Osteoblast (primary cell): ENCODE measurements at places on chromosomes 3 and 15. TPM values are rescaled to one million over a fixed set of nuclear protein-coding genes. Genes with fewer than 3 reads are reported as not detected.

GRCh38 chr3:153158961-153159735, 2.9 kb upstream of the RAP2B start:
- no peak overlapping the region for H3K27ac ChIP-seq
- no peaks in the 10 kb centered on the region for H3K4me1 ChIP-seq
- DNase-seq, result no peak
- no peaks in the 10 kb centered on the region for H3K36me3 ChIP-seq
- no peaks in the 10 kb centered on the region for H3K27me3 ChIP-seq
- H3K4me3 ChIP-seq, result no peak overlapping the region

- no peak overlapping the region for H3K4me3 ChIP-seq
- no peaks in the 10 kb centered on the region for H3K27me3 ChIP-seq
- H3K27ac ChIP-seq, result no peak overlapping the region
- no peaks in the 10 kb centered on the region for H3K36me3 ChIP-seq
Measured at GRCh38 chr3:165082650-165083049, 4.4 kb upstream of the SI start.

GRCh38 chr3:107600780-107601179, 78.0 kb downstream of the BBX start:
- H3K36me3 ChIP-seq, result no peaks in the 10 kb centered on the region
- H3K4me3 ChIP-seq, result no peak overlapping the region
- peaks cover 33% of the 10 kb centered on the region for H3K4me1 ChIP-seq
- H3K27me3 ChIP-seq, result no peaks in the 10 kb centered on the region
- H3K27ac ChIP-seq, result no peak overlapping the region
- DNase-seq, result no peak

GRCh38 chr15:73010154-73011152, 41.8 kb upstream of the NEO1 start:
- no peak for DNase-seq
- peaks cover 3% of the 10 kb centered on the region for H3K27me3 ChIP-seq
- no peaks in the 10 kb centered on the region for H3K4me1 ChIP-seq

DNA sequence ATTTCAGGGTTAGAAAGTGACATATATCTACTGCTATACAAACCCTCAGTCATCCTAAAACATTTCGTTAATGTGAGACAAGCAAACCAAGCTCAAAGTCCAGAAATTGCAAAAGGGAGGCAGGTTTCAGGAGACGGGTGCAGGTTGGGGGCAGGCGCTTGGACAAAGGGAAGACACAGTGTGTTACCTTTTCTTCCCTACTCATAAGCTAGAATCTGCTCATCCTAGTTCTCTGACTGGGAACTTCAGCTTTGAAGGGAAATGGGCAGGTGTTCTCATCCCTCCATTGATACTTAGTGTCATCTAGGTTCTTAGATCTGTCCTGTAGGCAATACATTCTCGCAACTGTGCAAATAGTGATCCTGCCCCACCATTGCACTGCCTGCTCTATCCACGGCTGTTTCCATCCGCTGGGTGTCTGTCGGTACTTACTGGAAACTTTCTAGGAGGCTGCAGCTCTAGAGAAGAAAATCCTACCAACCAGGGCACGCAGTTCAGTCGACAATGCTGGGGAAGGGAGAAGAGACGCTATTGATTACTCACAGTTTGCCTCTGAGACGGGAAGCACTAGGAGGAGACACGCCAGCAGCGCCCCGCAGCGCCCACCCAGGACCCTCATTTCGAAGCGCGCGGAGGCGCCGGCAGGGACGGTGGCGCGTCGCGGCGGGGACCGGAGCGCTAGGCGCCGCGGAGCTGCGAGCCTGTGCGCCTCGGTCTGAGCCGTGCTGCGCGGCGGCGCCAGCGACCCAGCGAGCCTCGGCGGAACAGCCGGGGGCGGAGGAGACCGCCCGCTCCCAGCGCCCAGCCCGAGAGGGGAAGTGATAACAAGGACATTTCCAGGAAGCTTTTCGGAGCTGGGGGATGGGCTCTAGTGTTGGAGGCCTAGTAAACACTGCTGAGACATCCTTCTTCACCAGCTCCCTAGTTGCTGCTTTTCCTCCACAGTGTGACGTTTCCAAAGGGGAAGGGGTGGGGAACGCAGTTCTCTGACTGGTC, at the start of gene PROS1:
TSS of gene PROS1 (minus strand) at position 766 of the 996 bp plus-strand sequence. CDS start at position 619, 147 bp downstream.
- H3K27me3 ChIP-seq, result no peaks in the 10 kb centered on the region
- peaks cover 23% of the 10 kb centered on the region for H3K4me1 ChIP-seq
- H3K4me3 ChIP-seq, result peak within 1 kb of the TSS; percentile 78
- peak; percentile 93 for DNase-seq

- H3K4me1 ChIP-seq, result peaks cover 9% of the 10 kb centered on the region
- no peak for DNase-seq
- H3K4me3 ChIP-seq, result no peak overlapping the region
- no peaks in the 10 kb centered on the region for H3K36me3 ChIP-seq
Measured at GRCh38 chr3:28940994-28941393, 339.9 kb upstream of the RBMS3 start.

GRCh38 chr3:31129241-31129640, 234.8 kb upstream of the GADL1 start:
- no peaks in the 10 kb centered on the region for H3K36me3 ChIP-seq
- no peak for DNase-seq
- H3K4me1 ChIP-seq, result no peaks in the 10 kb centered on the region
- no peak overlapping the region for H3K27ac ChIP-seq
- no peak overlapping the region for H3K4me3 ChIP-seq

DNA sequence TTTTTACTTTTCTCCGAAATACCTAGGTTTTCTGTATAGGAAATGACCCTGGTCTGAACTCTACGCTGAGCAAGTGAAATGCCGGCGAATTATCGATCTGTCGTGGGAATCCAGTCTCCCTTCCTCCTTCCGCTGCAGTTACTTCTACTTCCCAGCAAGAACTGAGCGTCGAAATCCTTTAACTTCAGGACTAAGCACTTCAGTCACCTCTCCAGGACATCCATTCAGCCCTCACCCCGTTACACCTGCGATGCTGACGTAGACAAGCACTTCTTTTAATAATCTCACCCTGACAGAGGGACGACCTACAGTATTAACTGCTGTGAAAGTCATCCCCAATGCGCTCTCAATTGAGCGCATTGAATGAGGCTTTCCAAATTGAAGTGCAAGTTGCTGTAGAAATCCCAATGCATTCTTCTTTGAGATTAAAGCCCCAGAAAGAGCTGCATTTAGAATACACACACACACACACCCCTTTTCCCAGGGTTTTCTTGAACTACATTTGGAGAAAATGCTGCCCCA, 1.3 kb downstream of the TOP2B start:
- peak overlapping the region; percentile 78 for H3K4me3 ChIP-seq
- DNase-seq, result no peak
- no peaks in the 10 kb centered on the region for H3K36me3 ChIP-seq
- H3K4me1 ChIP-seq, result peaks cover 17% of the 10 kb centered on the region
- H3K27me3 ChIP-seq, result no peaks in the 10 kb centered on the region
- peak overlapping the region; percentile 79 for H3K27ac ChIP-seq

DNA sequence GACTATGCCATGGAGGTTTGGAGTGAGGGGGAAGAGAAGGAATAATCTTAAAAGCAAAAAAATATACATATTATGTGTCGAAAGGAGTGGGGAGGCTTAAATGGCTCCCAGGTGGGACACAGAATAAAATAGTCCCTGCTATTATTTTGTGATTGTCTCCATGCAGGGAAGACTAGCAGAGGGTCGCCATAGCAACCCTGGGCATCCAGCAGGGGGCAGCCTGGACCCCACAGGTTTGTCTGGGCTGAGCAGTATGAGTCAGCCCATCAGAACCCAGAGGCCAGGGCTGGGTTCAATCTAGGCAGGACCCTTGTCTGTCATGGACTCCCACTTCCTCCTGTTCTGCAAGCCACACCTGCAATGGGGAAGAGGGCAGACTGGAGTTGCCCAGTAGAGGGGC, 17.6 kb upstream of the LINGO1 start:
- H3K27ac ChIP-seq, result no peak overlapping the region
- no peak overlapping the region for H3K4me3 ChIP-seq
- H3K36me3 ChIP-seq, result no peaks in the 10 kb centered on the region
- no peak for DNase-seq

The GP5 gene
- 0.29 and 0.36 TPM in 2 replicates for total RNA-seq

The C3orf80 gene
- 1.2 and 2.2 TPM in 2 replicates for total RNA-seq

The GCSAM gene
- under 0.01 and 0.36 TPM in 2 replicates for total RNA-seq

The CD200 gene
- total RNA-seq, result 1.5 and 3.3 TPM in 2 replicates

The ZNF639 gene
- total RNA-seq, result 51.0 and 51.8 TPM in 2 replicates

The TAGLN3 gene
- not detected in 2 replicates for total RNA-seq

The CRYBG3 gene
- total RNA-seq, result 18.9 and 20.3 TPM in 2 replicates
